ENCODE measurements at places on chromosomes 16 and 17.

DNA sequence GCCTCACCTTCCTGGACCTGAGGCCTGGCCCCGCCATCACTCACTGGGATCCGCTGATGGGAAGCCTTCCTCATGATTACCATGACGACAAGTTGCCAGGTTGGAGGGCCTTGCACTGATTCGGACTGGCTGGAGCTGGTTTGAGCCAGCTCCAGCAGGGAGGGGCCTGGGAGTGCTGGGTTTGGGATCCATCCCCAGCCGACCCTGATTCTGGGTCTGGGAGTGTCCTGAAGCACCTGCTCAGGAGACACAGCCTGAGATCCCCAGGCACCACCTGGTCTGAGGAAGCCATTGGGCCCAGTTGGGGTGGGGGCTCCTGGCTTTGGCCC, 5.9 kb upstream of the BAIAP3 start:
- no peak for DNase-seq

DNA sequence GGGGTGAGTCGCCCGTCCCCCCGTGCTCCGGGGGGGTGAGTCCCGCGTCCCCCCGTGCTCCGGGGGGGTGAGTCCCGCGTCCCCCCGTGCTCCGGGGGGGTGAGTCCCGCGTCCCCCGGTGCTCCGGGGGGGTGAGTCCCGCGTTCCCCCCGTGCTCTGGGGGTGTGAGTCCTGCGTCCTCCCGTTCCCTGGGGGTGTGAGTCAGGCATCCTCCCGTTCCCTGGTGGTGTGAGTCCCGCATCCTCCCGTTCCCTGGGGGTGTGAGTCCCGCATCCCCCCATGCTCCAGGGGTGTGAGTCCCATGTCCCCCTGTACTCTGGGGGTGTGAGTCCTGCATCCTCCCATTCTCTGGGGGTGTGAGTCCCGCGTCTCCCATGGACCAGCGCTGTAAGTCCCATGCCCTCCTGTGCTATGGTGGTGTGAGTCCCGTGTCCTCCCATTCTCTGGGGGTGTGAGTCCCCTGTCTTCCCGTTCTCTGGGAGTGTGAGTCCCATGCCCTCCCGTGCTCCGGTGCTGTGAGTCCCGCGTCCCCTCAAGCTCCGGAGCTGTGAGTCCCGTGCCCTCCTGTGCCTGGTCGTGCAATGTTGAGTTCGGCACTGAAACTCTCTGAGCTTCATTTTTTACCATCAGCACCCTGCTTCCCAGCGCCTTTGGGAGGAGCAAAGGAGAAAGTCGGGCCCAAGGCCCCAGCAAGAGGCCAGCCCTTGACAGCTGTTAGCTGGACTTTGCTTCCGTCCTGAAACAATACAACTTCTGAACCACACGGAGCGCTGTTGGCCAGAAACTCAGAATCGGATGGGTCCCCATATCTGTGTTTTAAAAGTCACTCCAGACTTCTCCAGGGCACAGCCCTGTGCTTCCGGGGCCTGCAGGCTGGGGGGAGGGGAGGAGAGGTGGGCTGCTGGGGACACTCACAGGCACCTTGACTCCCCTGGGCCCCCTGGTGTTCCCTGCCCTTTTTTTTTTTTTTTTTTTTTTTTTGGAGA, 11.5 kb upstream of the ZC3H18 start:
- peak; percentile 42 for DNase-seq

- DNase-seq: no peak
These were observed 6.6 kb upstream of the DPEP2 start for GRCh38 chr16:68005786-68006286.

GRCh38 chr16:86964796-86965241, 352.4 kb downstream of the C16orf95 start:
- DNase-seq: no peak

GRCh38 chr17:33653399-33653788, 360.3 kb upstream of the ASIC2 start:
- DNase-seq: no peak

DNA sequence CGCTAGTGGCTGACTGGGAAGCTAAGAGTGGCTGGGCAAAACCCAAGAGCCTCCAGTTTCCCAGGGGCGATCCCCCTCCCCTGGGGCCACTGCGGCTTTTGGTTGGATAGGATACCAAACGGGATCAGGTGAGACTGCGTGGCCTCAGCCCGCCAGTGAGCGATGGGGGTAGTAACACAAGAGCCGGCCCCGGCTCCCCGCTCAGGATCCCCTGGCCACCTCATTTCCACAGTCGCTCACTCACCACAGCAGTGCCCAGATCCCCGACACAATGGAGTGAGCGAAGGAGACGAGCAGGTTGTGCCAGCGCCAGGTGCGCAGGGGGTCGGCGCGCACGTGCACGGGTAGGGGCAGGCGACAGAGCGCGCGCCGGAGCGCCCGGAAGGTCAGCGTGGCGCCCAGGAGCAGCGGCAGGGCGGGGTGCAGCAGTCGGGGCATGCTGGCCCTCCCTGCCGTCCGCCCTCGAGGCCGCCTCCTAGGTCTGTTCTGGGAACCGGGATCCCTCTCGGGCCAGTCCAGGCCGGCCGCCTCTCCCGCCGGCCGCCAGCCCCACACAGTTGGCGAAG, 290 bp downstream of the TLCD1 start:
- peak; percentile 54 for DNase-seq

GRCh38 chr16:30024451-30024850, 1.5 kb downstream of the C16orf92 start:
- DNase-seq: no peak

- no peak for DNase-seq
These were observed 24.9 kb upstream of the CACNG4 start for GRCh38 chr17:66939461-66940114.

DNA sequence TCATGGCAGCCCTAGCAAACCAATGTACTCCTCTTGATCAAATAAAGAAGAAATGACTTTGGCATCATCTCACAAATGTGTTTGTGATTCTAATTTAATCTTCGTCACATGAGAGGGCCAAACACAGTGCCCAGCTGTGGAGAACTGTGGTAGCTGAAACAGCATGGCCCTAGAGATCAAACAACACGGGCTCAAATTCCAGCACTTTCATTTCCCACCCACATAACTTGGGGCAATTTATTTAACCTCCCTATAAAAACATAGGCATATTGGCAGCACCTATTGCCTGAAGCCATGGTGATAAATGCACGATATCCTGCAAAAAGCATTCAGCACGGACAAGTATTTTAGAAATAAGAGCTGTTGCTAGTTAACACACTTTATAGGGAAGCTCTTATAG, 2.5 kb downstream of the ACSM1 start:
- DNase-seq: no peak

DNA sequence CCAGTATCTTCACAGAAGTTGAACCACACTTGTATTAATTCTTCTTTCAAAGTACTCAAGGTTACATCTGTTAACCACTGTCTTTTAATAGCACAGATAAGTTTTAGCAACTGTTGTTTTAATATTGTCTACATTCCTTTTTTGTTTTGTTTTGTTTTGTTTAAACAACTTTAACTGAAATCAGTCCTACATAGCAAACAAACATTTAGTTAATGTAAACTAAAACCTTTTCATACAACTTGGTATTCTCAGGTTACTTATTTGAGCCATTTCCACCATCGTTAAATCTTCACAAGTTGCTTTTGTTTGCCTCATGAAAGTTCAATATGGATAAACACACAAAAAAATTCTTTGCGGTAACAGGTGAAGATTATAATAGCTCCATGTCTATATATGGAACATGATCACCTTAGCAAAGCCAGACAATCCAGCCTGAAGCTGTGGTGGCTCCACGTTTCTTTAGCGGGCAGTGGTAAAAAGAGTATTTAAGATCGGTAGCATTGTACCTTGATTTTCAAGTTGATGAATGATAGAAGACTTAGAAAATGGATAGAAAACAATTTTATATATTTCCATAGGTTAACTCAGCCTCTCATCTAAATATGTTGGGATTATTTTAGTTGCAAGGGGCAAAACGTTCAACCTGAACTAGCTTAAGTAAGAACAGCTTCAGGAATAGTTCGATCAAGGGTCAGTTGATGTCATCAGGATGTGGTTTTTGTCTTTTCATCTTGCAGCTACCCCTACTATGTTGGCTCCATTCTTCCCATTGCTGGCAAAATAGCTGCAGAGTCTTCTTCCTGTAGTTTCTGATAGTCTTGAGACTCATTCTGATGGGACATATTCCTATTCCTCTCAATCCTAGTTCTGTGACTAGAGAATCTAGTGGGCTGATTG, 182.8 kb downstream of the FTO start:
- DNase-seq: no peak

GRCh38 chr16:3645504-3646347, 8.8 kb upstream of the DNASE1 start:
- DNase-seq: no peak

GRCh38 chr17:18163547-18163946, 20.1 kb upstream of the ALKBH5 start:
- DNase-seq: no peak

DNA sequence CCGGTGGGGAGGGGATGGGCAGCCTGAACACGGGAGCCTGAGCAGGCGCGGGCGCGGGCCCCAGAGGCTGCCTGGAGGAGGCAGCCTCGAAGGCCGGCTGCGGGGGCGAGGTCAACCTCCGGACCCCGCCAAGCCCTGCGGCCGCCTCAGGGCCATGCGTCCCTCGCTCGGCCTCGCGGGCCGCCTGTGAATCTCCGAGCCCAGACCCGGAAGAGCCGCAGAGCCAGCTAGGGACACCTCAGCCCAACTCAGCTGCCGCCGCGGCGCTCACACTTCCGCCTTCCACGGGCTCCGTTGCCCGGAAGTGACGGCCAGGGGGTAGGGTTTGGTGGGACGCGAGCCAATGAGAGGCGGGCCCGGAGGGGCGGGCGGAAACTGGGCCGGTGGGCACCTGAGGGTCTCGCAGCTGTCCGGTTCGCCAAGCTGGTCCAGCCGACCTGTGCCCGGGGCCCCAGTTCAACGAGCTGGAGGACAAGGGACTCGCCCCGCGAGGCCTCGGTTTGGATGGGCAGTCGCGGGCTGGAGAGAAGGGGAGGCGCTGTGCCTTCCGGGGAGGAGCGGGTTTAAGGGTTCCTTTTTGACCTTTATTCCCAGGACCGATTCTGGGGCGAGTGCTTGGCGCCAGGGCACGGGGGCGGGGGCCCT, at the start of gene SLC38A10:
SLC38A10 (minus strand) TSS at position 277 of the 645 bp plus-strand sequence. CDS start 386 bp downstream, outside the sequence.
- DNase-seq: peak; percentile 65

GRCh38 chr17:948284-948852, 31.2 kb downstream of the NXN start:
- DNase-seq: no peak

- DNase-seq: no peak
These were observed 19.3 kb downstream of the SPECC1 start for GRCh38 chr17:20028443-20028842.

DNA sequence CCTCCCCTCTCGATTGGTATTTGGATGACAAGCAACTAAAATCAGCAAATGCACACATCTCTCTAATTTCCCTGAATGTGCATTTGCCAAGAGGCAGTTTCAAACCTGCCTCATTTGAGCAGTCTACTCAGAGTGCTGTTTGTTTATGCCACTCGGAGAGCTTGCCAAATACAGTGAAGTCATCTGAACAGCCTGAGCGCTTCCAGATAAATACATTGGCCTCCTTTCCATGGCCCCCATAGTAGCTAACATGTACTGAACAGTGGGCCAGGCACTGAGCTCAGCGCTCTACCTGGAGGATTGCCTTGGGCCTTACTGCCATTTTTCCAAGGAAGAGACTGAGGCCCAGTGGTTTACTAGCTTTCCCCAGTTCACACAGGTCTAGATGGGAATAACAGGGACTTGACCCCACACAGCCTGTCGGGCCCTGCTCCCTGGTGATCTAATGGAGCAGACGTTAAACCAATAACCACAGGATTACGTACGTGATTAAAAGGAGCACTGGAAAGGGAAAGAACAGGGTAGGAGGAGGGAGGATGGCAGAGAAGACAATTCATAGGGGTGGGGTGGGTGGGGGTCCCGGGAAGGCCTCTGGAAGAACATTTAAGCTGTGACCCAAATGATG, 18.7 kb upstream of the ANKRD40CL start:
- peak; percentile 94 for DNase-seq

- DNase-seq: no peak
These were observed 7.4 kb upstream of the TMEM204 start for GRCh38 chr16:1525871-1526607.

DNA sequence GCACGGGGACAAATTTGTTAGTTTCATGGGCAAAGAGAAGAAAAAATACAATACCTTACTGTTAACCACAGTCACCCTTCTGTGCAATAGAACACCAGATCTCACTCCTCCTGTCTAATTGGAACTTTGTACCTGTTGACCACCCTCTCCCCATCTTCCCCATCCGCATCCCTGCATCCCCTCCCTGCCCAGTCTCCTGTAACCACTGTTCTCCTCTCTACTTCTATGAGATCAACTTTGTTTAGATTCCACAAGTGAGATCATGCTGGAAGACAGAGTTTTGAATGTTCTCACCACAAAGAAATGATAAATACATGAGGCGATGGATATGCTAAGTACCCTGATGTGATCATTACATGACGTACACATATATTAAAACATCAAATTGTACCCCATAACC, 47.7 kb downstream of the CLEC16A start:
- DNase-seq: no peak

GRCh38 chr17:74954665-74955421, 17.7 kb downstream of the HID1 start:
- no peak for DNase-seq

- no peak for DNase-seq
These were observed 134.6 kb downstream of the CYB561 start for GRCh38 chr17:63311416-63311937.

- DNase-seq: no peak
These were observed 10.3 kb upstream of the RMI2 start for GRCh38 chr16:11334831-11335404.

DNA sequence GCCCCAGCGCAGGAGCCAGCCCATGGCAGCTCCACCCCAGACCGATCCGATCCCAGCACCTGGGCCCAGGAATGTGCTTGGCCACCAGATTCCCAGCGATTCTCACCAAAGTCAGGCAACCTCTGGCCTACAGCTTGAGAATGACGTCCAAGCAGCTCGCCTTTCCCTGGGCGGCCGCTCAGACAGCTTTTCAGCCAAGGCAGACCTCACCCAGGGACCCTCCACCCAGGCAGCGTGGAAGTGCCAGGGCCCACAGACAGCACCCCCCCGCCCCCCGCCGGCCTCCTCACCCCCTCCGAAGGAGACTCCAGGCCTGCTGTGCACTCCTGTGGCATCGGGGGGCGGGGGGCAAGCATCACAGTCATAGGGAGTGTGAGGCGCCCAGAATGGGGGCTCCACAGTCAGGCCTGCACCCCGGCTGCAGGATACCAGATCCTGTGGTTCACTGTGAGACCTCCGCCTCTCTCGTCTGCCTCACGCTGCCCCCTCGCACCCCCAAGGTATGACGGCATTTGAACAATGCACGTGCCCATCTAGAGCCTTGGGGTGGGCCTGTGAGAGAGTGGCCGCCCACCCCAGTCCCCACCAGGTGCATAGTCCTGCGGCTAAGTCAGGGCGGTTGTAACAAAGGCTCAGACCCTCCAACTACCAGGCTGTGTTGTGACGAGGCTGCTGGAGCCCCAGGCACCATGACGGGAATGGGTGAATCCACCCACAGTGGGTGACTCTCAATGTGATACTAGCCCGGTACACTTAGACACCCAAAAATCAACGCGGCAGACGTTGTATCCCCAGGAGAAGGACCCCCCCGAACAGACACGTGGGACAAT, 6.0 kb downstream of the CEP295NL start:
- DNase-seq: no peak

- DNase-seq: no peak
These were observed 24.9 kb downstream of the HASPIN start for GRCh38 chr17:3748576-3748975.

Measured in NCI-H446 (cell line).